ENCODE measurements at places on chromosomes 6 and 20. TPM values are rescaled to one million over a fixed set of nuclear protein-coding genes. Genes with fewer than 3 reads are reported as not detected.
A peak's percentile ranks its signal among the peaks of the same experiment; 100 is the strongest.

UQCC2 gene
- total RNA-seq = 70.3 TPM

PRKN gene
- total RNA-seq = 0.43 TPM

DNA sequence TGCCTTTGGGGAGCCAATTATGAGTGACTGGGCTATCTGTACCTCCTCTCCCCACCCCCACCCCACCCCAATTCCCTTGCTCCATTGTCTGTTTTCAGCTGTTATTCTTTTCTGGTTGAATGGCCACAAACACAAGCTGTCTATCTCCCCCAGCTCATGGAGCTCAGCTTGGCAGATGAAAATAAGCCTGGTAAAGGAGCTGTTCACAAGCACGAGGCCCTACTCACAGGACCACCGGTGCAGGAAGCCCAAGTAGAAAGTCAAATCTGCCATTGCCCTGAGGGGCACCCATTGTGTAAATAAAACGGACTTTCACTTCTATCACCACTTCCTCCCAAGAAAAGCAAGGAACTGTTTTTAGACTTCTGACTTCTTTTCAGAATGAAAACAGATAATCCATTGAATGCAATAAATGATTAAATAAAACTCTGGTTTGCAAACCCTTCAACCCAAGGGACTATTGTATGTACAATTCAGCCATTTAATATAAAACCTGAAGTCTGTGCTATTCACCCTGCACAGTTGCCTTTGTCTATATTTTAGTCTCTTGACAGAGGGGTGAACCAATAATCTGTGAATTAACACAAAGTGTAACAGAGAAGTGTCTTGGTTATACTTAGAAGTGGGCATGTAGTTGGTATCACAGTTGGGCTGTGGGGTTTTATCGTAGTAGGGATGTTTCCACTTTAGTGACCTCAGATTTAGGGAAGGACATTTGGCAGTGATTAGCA, 27.7 kb downstream of the RIPOR2 start:
- no peak for DNase-seq

NNAT gene
- not detected for total RNA-seq

UNC5CL gene
- total RNA-seq = 0.62 TPM

EDN1 gene
- 24.0 TPM for total RNA-seq

ZC3H12D gene
- total RNA-seq = not detected

GRCh38 chr6:142802124-142802523, 142.9 kb downstream of the HIVEP2 start:
- peak; percentile 97 for DNase-seq

GRCh38 chr20:12570371-12570770, 438.4 kb upstream of the SPTLC3 start:
- peak; percentile 4 for DNase-seq

GRCh38 chr6:10250655-10251220, 164.1 kb downstream of the TFAP2A start:
- DNase-seq = no peak

MYLK4 gene
- 0.24 TPM for total RNA-seq

PPP1R3D gene
- 3.4 TPM for total RNA-seq

DNA sequence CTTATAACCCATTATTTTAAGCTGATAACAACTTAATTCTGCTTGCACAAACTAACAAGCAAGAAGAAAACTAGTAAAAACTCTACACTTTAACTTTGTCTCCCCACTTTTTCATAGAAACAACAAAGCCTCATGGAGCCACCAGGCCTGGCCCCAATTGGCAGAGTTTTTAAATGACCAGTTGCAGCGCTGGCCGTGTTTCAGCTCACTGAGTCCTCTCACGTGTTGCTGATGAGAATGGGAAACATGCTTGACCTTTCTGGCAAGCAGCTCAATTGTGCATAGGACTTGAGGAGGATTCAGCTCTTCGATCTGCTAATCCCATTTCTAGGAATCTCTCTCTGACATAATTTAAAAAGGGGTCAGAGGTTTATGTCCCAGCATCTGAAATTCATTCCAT, 24.5 kb upstream of the GRM4 start:
- no peak for DNase-seq

SLC25A27 gene
- 0.02 TPM for total RNA-seq

GRCh38 chr20:50721881-50722281, 9.5 kb upstream of the PARD6B start:
- no peak for DNase-seq

CCN6 gene
- total RNA-seq = not detected

GRCh38 chr6:30601436-30601814, 15.6 kb downstream of the PPP1R10 start:
- DNase-seq = no peak

DNA sequence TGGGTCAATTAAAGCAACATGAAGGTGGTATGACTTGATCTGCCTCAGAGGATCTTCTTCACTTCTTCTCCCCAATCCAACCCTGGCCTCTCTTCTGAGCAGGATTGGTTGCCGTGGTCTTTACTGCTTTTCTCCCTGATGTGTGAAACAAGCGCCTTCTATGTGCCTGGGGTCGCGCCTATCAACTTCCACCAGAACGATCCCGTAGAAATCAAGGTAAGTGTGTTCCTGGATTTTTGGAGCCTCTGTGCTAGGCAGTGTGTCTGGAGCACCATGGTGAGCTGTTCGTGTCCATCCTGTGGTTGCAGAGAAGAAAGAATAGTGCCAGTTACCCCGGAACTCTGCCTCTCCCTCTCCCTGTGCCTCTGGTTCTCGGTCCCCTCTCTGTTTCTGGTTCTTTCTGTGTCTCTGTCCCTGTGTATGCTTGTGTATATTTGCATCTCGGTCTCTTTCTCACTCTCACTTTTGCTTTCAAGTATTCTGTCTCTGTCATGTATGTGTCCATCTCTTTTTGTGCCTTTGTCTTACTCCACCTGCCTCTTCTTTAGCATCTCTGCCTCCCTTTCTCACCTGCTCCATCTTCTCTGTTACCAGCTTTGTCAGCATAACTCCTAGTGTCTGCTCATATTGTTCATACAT, 23.5 kb downstream of the TM9SF4 start:
- no peak for DNase-seq

TASP1 gene
- total RNA-seq = 6.7 TPM

DNA sequence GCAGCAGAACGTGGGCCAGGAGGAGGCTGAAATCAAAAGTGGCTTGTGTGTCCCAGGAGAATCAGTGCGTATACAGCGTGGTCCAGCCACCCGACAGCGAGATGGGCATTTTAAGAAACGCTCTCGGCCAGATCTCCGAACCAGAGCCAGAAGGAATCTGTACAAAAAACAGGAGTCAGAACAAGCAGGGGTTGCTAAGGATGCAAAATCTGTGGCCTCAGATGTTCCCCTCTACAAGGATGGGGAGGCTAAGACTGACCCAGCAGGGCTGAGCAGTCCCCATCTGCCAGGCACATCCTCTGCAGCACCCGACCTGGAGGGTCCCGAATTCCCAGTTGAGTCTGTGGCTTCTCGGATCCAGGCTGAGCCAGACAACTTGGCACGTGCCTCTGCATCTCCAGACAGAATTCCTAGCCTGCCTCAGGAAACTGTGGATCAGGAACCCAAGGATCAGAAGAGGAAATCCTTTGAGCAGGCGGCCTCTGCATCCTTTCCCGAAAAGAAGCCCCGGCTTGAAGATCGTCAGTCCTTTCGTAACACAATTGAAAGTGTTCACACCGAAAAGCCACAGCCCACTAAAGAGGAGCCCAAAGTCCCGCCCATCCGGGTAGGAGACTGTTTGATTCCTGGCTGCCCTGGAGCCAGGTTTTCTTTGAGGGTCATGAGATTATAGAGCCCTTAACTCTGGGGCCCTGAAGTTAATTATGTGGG, 75.3 kb downstream of the ASXL1 start:
- no peak for DNase-seq

RBBP8NL gene
- not detected for total RNA-seq

DNA sequence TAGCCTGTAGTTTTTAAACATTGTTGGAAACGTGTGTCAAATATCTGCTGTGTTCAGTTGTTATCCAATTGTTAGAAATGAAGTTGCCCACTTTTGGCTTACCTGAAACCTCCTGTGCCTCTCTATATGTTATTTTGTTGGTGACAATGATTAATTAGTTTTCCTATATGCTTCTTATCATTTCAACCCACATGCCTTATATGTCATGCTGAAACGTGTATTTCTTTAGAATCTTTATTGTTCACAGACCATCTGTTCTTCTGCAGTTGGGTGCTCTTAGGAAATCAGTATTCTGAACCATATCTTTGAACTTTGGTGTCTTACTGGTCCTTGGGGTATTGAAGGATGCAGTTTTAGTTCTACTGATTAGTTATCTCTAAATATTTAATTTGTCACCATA, 91.2 kb upstream of the SCGN start:
- no peak for DNase-seq

- DNase-seq = no peak
These were observed 7.2 kb upstream of the SERPINB1 start for GRCh38 chr6:2848851-2849250.

DNA sequence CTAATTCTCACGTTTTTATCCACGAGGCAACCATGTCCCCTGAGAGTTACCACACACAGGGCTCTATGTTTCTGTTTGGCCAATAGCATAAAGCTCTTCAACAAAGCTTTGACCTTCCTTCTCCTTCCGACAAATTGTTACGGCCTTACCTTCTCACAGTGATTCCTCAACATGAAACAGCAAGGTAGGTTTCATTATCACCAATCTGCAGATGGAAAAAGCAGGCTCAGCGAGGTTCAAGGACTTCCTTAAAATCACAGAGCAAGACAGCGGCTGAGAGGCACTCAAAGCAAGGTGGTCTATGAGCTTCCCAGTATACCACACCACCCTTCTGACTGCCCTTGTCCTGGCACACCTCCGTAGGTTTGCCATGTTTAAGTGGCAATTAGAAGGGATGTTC, 360.0 kb downstream of the CD83 start:
- DNase-seq = no peak

DNA sequence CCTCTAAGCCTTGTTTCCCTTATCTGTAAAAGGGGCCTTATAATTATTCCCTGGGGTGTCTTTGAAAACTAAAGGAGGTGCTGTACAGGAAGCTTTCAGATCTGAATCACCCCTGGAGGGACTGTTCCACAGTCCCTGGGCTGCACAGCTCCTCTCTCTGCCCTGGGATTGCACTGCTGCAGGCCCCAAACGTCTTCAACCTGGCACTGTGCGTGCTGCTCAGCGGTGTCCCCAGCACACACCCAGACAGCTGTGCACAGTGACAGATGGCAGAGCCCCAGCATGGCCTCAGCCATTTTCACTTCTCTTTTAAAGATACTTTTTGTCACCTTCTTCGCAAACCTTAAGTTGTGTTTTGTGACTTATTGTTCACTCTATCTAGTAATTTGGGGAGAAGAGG, 50.7 kb upstream of the INSM1 start:
- DNase-seq = no peak

EPHA7 gene
- total RNA-seq = not detected

GRCh38 chr6:337805-338368, 45.6 kb downstream of the DUSP22 start:
- DNase-seq = no peak

- DNase-seq = no peak
These were observed 2.1 kb downstream of the CTSZ start for GRCh38 chr20:59004763-59005522.

FOXQ1 gene
- total RNA-seq = 0.24 TPM

- DNase-seq = no peak
These were observed 37.3 kb downstream of the KIF3B start for GRCh38 chr20:32314768-32315167.

VNN1 gene
- total RNA-seq = 0.71 TPM

- DNase-seq = peak; percentile 44
These were observed 110.1 kb upstream of the PTPN1 start for GRCh38 chr20:50399917-50400704.

SMLR1 gene
- not detected for total RNA-seq

ADGRF5 gene
- total RNA-seq = 0.19 TPM

RTF2 gene
- total RNA-seq = 131 TPM

- DNase-seq = no peak
These were observed 86.4 kb downstream of the MAP3K7 start for GRCh38 chr6:90500458-90500857.

DNA sequence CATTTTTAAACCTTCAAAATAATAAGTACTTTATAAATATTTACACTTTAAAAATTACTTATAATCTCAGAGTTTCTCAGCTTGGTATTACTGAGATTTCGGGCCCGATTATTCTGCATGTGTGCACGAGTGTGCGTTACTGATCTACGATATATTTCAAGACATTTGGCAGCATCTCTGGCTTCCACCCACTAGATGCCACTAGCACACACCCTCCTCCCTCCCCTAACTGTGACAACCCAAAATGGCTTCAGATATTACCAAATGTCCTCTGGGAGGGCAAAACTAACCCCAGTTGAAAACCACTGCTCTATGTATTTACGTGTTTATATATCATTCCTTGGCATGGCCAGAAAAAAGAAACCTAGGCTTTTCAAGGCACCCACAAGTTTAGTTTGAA, 95.9 kb downstream of the FYN start:
- no peak for DNase-seq

GRCh38 chr6:143620447-143620846, 57.3 kb upstream of the PHACTR2 start:
- no peak for DNase-seq

DNA sequence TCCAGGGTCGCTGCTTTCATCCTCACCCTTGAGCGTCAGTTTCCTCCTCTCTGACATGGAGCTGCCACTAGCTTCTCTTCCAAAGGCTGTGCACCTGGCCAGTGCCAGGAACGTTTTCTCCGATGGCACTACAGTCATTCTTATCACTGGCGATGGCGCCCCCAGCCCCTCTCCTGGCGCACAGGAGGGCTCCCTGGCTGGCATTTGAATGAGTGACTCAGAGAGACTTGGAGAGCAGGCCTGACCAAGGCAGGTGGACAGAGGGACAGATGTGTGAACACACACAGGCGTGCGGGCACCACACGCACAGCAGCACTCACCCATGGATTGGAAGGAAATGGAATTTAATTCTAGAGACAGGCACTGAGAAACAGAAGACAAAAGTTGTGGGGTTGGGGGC, 77.6 kb downstream of the SRC start:
- DNase-seq = no peak

SNX14 gene
- total RNA-seq = 99.9 TPM

DNA sequence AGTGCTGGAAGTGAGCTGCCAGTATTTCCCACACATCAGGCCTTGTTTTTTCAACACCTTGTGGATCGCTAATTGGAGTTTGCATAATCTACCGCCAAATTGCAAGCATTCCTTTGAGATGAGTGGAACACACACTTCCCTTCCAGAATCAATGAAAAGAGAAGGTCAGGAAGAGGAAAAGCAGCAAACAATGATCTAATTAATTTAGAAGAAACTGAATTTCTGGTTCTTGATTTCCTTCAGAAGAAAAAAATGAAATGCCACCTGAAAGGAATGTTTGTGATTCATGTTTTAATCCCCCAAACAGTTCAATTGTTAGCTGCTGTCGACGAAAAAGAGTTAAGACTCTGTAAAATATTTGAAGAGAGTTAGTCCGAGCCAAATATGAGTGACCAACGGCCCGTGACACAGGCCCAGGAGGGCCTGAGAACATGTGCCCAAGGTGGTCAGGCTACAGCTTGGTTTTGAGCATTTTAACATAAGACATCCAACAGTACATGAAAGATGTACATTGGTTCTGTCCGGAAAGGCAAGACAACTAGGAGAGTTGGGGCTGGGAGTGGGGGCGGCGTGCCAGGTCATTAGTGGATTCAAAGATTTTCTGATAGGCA, 182.3 kb downstream of the MTFR2 start:
- peak; percentile 86 for DNase-seq

GJA10 gene
- total RNA-seq = not detected
